ENCODE measurements at places on chromosomes 1 and 21.

- no peak for DNase-seq
Measured at GRCh38 chr1:29685387-29685786, 449.1 kb downstream of the PTPRU start.

DNA sequence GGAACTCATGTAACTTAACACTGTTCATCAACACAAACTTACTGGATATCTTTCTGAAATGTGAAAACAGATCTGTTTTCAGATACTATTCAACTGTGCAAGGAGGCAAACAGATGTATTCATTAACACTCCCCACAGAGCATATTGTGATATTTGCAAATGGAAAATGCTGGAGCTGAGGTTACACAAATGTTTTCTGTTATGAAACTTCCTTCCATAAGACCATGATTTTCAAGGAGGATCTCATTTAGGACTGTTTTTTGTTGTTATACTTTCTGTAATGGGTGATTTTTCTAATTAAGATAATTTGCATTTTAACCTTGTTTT, 56.1 kb downstream of the GABPA start:
- no peak for DNase-seq

- DNase-seq: peak; percentile 64
Measured at GRCh38 chr21:15224346-15225086, 159.7 kb upstream of the NRIP1 start.

- DNase-seq: no peak
Measured at GRCh38 chr21:26210614-26211013, 40.0 kb upstream of the APP start.

GRCh38 chr1:56220021-56220420, 359.3 kb downstream of the PLPP3 start:
- no peak for DNase-seq

GRCh38 chr1:224298346-224299330, 31.3 kb downstream of the NVL start:
- DNase-seq: no peak

DNA sequence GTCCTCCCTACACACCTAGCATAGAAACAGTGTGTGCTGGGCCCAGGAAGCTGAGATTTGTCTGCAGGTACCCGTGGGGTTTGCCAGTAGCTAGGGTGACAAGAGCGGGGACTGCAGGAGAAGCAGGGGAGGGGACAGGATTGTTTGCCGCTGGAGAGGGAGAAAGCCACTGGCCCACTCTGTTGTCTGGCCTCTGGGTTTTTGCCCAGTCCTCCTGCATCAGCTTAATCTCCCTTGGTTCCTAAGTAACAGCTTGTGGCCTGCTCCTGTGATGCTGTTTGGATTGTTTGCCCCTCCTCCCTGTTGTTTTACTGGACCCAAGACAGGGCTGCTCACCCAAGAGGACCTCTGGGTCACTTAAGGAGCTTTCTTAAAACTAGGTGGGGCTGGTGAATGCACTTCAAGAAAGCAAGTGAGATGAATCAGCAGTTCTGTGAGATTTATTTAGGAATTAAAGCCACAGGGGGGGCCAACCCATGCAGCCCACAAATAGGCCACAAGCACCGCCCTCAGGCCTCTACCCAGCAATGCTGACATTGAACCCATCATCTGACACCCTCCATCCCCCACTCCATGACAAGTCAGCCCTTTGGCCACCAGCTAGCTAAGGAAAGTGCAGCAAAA, 142.8 kb downstream of the ZZZ3 start:
- DNase-seq: no peak

DNA sequence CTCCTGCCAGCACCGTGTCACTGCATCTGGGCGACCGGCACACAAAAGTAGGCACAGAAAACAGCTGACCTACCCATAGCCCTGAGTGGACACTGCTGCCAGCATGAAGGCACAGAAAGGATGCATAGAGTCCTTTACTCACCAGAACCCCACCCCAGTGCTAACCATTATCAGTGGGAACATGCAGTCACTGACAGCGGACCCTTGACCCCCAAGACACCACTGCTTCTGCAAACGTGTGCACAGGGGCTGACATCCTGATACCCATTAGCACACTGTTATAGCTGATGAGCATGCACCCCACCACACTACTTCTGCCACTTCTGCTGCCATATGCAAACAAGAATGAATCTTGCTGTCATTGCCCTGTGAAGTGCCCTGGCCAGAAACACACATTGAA, 953.0 kb upstream of the NCAM2 start:
- no peak for DNase-seq

GRCh38 chr1:64404202-64404601, 65.7 kb upstream of the CACHD1 start:
- no peak for DNase-seq

DNA sequence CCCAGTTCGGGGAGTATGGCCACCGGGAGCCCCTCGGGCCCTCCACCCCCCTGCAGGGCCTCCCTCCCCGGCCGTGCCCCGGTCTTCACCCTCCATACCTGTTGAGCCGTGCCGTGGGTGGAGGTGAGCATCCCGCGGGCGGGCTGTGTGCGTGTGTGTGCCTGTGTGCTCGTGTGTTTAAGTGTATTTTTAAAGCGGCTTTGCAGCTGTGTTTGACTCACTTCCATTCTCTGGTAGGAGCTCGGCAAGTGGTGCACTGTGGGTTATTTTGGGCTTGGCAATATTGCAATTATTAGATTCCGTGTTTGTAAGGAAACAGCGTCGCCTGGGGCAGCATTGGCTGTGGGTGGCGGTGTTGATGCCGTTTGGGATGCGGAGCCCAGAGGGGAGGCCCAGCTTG, 20.3 kb upstream of the PLCH2 start:
- DNase-seq: no peak

DNA sequence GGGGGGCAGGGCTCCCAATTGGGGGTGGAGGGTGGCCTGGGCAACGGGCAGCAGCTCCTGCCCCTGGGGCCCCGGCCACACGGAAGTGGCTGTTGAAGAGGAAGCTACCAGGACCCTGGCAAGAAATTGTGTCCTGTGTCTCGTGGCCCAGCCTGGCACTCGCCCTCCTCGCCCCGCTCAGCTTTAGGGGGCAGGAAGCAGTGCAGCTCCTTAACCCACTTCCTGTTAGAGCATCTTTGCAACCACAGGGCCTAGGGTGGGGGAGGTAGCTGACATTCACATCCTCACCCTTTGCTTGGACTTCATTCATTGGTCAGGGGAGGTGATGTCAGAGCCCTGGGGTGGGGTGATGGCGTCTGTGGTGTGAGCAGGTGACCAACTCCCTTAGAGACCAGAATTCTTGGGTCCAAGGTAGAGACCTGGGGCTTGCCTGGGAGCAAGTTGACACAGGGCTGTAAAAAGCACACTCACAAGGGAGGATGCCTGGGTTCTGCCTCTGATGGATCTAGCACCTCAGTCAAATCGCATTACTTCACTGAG, at the start of gene ARHGAP30:
Gene ARHGAP30, minus strand, starts transcription at position 161 of the 540 bp plus-strand sequence. CDS start 267 bp downstream, outside the sequence.
- DNase-seq: no peak

GRCh38 chr1:156744786-156745419, 4.0 kb upstream of the MRPL24 start:
- DNase-seq: no peak

GRCh38 chr21:15631342-15631741, 98.4 kb upstream of the USP25 start:
- DNase-seq: no peak

GRCh38 chr1:56890229-56890628, 35.6 kb downstream of the C8A start:
- no peak for DNase-seq

DNA sequence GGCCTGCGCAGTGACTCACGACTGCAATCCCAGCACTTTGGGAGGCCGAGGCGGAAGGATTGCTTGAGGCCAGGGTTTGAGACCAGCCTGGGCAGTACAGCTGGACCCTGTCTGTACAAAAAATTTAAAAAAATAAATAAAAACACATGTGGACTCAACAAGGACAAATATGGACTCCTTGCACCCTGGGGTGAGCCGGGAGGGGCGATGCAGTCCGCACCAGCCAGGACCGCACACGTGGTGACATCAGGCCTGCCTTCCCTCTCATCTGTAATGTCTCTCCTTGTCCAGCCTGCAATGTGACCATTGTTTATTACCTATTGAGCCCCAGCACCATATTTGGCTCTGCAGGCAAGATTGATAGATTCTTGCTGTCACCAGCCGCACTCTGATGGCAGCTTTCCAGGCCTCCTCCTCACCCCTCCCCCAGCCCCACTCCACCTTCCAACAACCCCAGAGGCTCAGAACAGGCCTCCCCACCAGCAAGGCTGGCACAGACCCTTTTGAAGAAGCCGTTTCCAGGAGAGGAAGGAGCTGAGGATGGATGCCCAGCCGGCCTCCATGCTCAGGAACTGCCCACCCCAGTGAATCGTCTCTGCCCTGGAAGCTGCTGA, 55.2 kb downstream of the IRF2BP2 start:
- DNase-seq: no peak

- no peak for DNase-seq
Measured at GRCh38 chr1:20448671-20449071, 37.3 kb downstream of the CAMK2N1 start.

DNA sequence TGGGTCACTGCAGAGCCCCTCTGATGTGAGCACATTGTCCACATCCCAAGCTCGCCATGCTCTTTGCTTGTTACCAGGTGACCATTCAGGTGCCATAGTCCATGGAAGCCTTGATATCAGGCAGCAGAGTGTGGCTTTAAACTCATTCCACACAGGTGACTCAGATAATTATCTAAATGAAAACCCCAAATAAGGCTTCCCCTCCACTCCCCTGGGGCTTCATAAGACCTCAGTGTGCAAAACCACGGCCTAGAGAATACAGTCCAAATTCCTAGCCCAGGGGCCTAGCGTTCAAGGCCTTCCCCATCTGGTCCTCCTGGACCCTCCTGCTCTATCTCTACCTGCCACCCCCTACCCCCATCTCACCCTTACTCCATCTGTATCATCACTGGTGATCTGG, 97.1 kb downstream of the ARHGEF10L start:
- DNase-seq: no peak

- DNase-seq: no peak
Measured at GRCh38 chr1:204070895-204071294, 2.0 kb upstream of the SOX13 start.

DNA sequence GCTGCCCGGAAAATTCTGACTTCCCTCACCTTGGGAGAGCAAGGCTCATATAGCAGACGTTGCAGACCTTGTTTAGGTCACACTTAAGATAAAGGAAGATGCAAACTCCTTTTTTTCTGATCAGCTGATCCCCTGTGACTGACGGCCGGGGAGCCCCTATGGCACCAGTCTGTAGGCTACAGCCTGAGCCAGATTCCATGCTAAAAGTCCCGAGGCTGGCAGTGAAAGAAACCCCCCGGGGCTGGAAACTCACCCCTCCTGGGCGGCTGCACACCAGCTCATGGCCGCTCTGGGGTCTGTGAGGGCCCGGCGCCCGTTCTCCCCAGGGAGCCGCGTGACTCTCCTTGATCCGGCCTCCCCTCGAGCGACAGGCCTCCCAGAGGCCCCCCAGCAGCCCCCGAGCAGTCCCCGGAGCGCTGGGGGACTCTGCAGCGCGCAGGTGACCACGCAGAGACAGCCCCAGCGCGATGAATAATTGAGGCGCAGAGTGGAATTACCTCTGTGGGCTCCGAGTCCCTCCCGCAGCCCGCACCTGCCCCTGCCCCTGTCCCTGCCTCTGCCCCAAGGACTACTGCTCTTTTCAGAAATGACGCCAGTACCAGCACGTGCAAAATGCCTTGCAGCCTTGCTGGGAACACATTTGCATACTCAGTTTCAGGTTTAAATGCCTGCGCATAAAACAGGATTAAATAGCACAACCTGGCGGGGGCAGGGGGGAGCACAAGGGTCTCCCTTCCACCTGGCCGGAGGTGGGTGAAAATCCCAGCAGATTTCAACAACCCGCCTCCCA, 62.6 kb upstream of the CLDN14 start:
- DNase-seq: no peak

DNA sequence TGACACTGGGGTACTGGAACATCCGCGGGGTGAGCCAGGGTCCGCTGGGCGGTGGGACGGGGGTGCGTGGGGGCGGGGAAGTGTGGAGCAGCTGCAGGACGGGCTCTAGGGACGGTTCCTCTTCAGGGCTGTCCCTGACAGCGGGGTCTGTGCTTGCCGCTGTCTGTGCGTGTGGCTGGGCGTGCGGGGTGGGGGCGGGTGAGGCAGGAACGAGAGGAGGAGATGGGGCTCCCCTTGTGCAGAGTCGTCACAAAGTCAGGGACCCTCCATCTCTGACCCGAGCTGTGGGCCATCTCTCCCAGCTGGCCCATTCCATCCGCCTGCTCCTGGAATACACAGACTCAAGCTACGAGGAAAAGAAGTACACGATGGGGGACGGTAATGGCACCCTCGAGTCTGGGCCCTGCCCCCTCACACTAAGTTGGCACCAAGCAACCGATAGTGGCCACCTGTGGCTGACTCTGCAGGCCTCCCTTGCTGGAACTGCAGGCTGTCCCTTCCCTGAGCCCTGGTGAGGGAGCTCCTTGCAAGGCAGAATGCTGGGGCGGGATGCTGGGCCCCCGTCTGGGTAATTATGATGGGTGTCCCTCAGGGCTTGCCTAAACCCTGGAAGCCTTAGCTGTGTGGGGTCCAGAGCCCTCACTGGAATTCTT, 392 bp downstream of the GSTM2 start:
- no peak for DNase-seq

DNA sequence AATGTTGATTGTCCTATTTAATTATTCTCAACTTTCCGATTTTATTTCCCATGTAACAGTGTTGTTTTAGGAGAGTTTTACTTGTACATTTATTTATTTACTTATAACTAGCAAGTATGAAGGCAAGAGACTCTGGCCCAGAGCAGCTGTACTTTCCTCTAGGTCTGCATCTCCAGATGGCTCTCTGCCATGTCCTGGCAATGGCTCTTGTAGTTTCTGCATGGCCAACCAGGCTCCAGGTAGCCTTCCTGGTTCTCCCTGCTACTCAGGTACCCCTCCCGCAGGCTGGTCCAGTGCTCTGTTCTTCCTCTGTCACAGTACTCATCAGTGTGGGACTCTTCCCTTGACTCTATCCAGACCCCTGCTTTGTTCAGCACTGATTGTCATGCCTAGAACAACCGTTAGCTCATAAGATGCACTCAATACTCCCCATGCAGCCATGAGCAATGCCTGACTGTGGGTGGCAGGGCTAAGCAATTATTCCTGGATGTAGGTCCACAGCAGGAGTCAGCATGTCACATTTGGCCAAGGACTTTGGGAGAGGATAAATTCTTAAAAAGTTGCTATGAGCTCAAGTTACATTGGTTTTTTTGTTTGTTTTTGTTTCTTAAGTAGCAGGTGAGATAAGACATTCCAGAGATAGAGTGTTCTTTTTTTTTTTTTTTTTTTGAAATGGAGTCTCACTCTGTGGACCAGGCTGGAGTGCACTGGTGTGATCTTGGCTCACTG, 10.9 kb upstream of the IL20 start:
- DNase-seq: no peak
